ENCODE measurements at places on chromosomes 4 and X. TPM values are rescaled to one million over a fixed set of nuclear protein-coding genes. Genes with fewer than 3 reads are reported as not detected.

NPY2R gene
- not detected for total RNA-seq

DSPP gene
- not detected for total RNA-seq

DNA sequence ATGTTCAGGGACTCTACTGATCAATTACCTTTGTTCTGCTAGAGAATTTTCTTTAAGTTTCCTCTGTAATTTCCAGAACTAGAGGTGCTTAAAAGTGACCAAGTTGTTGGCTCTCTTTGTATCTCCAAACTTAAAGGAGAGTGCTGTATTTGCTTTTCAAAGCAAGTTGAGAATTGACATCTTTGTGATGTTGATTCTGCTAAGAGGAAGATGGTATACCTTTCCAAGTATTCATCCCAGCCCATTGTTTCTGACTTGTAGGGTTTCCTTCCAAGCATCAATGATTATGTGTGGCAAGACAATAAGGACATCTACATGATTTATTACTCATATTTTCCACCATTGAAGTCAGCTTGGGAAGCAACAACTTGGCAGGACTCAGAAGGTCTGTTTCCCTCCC, 190.6 kb downstream of the GC start:
- DNase-seq, result no peak

DNA sequence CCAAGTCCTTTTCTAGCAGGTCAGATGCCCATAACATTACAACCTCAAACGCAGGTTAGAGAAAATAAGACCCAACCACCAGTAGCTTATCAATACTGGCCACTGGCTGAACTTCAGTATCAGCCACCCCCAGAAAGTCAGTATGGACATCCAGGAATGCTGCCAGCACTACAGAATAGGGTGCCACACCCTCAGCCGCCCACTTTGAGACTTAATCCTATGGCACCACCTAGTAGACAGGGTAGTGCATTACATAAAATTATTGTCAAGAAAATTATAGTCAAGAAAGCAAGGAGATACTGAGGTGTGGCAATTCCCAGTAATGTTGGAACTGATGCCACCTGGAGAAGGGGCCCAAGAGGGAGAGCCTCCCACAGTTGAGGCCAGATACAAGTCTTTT, 19.9 kb upstream of the TRIM61 start:
- no peak for DNase-seq

DNA sequence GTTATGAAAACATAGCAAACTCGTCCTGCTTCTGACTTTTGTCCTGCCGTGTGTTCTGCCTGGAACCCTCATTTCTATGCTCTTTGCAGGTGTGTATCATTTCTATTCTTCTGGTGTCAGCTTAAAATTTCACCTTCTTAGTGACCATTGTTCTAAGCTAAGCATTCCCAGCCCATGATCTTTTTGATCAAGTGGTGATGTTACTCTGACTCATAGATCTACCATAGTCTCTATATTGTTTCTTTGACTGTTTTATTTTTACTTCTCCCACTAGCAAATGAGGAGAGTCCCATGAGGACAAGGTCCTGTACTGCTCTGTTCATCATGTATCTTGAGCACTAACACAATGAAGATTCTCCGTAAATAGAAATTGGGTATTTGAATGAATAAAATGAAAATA, 14.1 kb upstream of the CXCL6 start:
- DNase-seq, result no peak

DNA sequence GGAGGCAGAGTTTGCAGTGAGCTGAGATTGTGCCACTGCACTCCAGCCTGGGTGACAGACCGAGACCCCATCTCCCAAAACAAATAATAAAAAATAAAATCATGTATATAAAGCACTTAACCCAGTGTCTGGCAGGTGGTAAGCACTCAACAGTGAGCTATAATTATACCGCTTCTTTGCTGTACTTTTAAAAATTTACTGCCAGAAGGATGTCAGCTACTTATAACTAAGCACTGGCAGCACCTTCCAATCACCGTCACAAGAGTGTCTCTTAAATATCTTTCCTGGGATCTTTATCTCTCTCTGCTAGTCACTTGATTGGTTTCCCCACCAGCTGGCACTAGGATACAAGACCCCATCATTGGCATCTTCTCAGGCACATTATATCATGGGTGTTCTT, 53.9 kb upstream of the DAPP1 start:
- no peak for DNase-seq

GRCh38 chr4:139908636-139909437, 243.2 kb downstream of the MGST2 start:
- DNase-seq, result no peak
